ENCODE measurements at places on chromosomes 6 and 20.

DNA sequence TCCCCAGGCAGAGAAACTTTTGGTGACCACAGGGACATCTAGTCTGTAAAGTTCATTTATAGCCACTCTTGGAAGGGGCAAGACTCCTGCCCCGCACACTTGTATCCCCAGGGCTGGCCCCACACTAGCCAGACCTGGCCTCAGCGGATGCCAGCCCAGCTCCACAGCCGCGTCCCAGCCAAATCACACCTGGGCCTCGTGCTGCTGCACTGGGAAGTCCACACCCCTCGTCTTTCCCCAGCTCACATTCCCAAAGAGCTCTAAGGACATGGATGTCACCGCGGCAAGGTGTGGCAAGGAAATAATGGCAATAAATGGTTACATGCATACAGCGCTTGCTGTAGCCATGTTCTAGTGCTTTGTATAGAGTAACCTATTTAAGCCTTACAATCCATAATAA, 8.6 kb downstream of the IP6K3 start:
- DNase-seq: no peak

DNA sequence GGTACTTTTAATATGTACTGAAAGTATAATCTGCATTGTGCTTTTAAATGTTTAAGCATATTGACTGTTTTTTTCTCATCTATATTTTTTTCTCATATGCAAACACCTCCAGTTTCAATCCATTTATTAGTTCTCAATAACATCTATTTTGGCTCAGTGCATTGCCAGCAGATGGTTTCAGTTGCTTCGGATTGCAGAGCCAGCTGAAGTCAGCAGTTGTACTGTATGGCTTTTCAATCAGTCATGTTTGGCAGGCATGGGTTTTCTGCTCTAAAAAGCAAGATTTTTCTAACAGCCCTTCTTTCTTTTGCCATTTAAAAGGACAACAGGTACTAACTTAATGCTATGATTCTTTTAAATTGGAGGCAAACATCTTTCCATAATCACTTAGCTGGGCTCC, 121.2 kb downstream of the CD109 start:
- DNase-seq: no peak

DNA sequence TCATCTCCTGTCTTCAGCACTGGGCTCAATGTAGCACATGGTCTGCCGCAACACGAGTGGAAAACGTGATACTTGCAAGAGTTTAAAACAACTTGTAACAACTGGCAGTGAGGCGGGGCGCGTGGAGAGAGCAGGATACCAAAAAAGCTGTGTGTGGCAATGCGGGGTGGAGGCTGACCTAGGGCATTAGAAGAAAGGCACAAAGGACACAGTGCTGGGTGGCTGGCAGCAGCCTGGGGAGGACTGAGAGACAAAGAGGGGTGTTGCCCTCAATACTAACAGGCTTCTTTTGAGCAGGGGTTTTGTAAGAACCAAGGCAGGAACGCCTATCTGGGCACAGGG, 1.5 kb upstream of the GFOD1 start:
- no peak for DNase-seq

DNA sequence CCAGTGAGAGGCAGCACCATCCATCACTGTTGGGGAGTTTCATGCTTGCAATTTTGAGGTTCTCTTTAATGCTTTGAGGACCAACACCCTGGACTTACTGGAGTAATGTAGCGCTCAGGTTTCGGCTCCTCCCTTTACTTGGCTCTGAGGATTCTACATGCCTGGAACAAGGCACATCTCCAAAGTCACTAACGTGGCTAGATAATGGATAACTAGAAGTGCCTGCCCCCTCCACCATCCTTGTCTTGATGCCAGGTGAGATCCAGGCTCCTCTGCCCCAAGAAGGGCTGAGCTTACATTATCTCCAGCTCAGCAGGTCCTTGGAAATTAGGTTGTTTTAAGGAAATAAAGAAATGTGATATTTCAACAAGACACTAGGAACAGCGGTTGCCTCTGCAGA, 75.5 kb upstream of the ZNFX1 start:
- no peak for DNase-seq

DNA sequence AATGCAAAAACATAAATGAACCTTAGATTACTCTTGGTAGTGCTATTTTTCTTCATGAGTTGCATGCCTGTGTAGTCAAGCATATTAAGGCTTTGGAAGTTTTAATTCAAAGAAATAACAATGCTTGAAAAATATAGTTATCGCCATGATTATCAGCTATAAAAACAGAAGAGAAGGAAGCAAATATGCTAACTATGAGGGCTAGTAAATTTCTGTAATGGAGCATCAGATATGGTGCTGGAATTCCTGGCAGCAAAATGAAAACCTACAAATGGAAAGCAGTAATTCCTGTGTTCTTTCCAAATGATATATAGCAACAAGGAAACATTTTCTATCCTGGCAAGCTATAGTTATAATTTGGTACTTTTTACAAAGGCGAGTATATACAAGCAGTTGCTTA, 29.7 kb downstream of the DOP1A start:
- DNase-seq: no peak

GRCh38 chr20:23083553-23084220, 2.4 kb downstream of the CD93 start:
- no peak for DNase-seq
